ENCODE measurements at places on chromosomes 3 and 15. TPM values are rescaled to one million over a fixed set of nuclear protein-coding genes. Genes with fewer than 3 reads are reported as not detected.

DNA sequence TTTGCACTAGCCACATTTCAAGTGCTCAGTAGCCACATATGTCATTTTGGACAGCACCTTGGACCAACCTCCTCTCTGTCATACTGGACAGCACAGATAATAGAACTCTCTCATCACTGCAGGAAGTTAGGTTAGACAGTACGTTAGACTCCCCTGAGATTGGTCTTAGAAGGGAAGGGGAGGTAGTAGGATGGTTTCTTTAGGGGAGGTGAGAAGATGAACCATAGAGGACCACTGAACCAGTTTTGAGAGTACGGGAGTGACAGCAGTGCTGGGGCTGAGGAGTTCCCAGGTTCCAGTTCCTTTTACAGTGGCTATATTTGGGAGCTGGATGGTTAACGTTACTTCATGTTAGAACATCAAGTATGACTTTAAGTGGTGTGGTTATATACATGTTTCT lies 7.8 kb downstream of the LRCH3 start:
- DNase-seq = no peak

DNA sequence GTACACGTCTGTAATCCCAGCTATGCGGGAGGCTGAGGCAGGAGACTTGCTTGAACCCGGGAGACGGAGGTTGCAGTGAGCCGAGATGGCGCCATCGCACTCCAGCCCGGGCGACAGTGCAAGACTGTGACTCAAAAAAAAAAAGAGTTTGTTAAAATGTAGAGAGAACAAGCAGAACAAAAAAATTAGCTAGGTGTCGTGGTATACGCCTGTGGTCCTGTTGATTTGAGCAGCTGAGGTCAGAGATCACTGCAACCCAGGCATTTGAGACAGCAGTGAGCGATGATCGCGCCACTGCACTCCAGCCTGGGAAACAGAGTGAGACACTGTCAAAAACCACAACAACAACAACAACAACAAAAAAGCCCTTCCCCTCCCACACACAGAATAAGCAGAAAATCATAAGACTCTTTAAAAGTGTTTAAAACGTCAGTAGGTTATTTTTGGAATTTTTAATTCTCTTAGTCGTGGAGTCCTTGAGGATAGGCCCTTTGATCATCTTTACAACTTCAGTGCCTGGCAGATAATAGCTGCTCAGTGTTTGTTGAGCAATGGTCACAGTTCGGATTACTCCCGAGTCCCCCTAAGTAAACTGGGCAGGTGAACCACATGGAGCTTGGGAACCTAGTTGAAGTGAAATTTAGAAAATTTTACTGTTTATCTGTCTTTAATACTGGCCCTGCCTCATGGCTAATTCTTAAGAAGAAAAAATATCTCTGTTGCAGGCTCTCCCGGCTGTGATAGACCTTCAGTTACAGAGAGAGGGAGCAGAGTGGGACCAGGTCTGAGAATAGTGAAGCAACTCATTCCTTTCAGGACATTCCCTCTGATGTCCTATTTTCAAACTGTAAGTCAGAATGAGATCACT lies 6.2 kb downstream of the NIPA2 start:
- DNase-seq = no peak

DNA sequence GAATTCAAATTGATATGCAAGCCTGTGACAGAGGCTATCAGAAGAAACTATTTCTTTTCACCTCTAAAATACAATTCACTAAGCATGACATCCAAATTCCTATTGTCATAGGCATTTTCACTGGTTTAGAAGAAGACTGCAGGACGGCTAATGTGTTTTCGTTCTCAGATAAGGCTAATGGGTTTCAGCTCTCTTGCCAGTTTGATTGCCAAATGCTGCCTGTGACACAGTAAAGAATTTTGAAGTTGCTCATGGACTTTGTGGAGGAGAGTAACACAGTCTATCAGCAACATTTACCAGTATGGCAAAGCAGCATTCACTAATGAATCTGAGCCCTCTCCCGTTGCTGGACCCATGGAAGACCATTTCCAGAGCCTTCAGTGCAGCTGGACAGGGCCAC lies 948.1 kb downstream of the FHIT start:
- DNase-seq = no peak

GRCh38 chr15:60922736-60923135 lies 306.4 kb downstream of the RORA start:
- no peak for DNase-seq

LRRN1 gene
- not detected for total RNA-seq

MAP4 gene
- total RNA-seq = 99.2 TPM

TM6SF1 gene
- not detected for total RNA-seq
